ENCODE measurements at places on chromosomes 1 and 21. TPM values are rescaled to one million over a fixed set of nuclear protein-coding genes. Genes with fewer than 3 reads are reported as not detected.

The SLC25A34 gene
- total RNA-seq: 1.6 TPM

The TCP10L gene
- 0.37 TPM for total RNA-seq

The DCDC2B gene
- not detected for total RNA-seq

The NBPF20 gene
- 4.9 TPM for total RNA-seq

The C1orf185 gene
- not detected for total RNA-seq

The NCF2 gene
- total RNA-seq: 34.9 TPM

The ATG4C gene
- total RNA-seq: 18.1 TPM

The HCRTR1 gene
- total RNA-seq: not detected

The TRIM67 gene
- total RNA-seq: 0.06 TPM

The RIIAD1 gene
- total RNA-seq: not detected

The NUCKS1 gene
- total RNA-seq: 75.4 TPM

GRCh38 chr1:46341222-46342083 lies 846 bp downstream of the NSUN4 start:
- DNase-seq: no peak

- no peak for DNase-seq
Observed at GRCh38 chr21:44547656-44548331, 3.5 kb downstream of the KRTAP10-2 start.

GRCh38 chr1:24501371-24502064 lies 1.1 kb upstream of the RCAN3 start:
- DNase-seq: no peak

GRCh38 chr1:185860311-185860710 lies 126.1 kb downstream of the HMCN1 start:
- DNase-seq: no peak

DNA sequence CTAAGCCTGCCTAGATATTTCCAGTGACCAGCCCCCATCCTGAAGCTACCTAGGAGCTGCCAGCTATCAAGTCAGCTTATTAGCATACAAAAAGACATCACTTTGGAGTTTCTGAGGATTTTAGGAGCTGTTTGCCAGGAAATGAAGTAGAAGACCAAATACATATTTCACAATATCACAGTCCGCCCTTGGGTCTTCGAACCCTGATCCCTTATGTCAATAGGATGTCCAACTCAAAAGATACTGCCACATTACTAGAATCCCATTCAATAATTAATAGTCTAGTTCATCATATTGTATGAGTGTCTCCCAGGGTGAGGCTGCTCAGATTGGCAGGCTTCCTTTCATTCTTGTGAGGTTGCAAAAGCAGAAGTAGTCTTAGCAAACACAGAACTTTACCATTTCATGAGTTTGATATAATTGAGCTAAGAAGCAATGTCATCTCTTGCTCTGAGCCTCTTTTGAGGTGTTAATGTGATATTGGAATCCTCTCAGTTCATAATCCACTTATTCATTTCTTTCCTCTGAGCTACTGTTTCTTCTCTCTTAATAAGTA lies 13.6 kb downstream of the IPO9 start:
- no peak for DNase-seq

DNA sequence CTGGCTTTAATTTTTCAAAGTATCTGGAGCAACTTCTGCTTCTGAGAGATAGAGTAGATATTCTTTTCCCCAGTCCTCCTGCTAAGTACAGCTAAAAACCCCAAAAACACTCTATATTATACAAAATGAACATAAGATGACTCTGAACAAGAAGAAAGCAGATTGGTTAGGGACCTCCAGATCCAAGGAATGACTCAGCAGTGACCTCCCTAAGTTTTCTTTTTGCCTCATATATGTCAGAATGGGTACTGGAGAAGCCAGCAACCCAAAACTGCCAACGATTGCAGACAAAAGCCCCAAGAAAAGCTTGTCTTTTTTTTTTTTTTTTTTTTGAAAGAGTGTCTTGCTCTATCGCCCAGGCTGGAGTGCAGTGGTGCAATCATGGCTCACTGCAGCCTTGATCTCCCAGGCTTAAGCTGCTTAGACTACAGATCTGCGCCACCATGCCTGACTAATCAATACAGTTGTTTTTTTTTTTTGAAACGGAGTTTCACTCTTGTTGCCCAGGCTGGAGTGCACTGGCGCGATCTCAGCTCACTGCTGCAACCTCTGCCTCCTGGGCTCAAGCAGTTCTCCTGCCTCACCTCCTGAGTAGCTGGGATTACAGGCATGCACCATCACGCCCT lies 22.7 kb downstream of the NDUFS5 start:
- no peak for DNase-seq

DNA sequence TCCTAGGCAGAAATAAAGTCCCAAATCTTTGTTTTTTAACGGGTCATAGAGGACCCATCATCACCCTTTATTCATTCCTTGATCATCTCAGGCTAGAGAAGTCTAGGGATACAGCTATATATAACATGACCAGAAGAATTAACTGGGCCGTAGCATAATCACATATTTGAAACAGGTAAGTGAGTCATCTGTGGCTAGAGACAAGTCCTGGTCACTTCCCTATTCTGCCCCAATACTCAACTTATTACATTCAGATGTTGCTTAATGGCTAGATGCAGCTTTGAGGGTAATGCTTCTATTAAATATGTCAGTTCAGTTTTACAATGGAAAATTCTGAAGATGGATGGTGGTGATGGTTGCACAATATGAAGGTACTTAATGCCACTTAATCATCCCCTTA lies 47.0 kb downstream of the EXO1 start:
- DNase-seq: no peak

GRCh38 chr1:109400035-109400655 lies 2.4 kb upstream of the SORT1 start:
- DNase-seq: no peak

DNA sequence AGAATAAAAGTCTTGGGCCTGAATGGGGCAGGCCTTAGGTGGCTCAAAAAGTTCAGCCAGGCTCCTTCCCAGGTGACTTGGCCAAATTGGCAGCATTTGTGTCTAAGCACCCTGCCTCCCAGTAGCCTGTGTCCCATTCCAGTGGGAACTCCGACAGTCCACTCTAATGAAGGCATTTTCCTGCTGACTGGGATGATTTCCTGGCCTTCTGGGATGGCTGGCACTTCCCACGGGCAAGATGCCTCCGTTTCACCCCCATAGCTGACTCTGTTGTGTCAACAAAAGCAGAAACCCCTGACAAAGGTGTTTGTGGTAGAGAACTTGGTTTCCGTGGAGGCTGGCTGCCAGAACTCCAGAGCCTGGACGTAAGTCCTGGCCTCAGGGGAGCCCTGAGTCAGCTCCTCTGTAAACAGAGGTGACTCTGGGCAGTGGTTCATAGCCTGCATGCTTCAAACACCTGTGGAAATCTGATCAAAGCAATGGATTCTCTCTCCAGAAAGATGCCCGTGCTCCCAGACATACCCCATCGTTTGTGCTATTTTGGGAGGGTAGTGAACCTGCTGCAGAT lies 36.6 kb downstream of the WNT3A start:
- DNase-seq: no peak

DNA sequence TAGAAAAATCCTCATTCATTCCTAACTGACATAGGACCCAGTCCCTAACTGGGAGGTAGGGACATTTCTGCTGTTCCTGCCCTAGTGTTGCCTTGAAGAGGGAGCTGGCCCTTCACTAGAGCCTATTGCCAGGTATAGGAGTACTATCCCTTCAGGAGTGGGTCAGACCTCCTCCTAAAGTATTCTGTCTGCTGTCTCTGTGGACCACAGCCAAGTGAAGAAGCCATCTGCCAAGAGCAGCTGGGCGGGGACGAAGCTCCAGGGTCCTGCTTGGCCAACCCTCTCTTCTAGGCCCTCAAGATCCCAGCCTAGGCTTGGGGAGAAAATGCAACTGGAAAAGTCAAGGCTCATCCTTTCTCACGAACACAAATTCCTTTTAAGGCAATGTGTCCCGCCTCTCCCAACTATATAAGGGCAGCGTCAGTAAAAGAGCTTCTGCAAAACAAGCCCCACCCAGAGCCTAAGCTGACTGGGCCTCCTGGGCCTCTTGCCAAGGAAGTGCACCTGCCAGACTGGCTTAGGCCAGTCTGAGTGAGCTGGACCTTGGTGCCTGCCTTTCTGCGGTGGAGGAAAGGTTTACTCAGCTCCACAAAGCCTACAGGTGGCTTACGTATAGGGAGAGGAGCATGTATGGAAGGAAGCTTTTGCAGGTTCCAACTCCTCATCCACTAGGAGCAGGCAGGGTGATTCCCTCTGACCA lies 638 bp upstream of the TUFT1 start:
- DNase-seq: peak; percentile 36

DNA sequence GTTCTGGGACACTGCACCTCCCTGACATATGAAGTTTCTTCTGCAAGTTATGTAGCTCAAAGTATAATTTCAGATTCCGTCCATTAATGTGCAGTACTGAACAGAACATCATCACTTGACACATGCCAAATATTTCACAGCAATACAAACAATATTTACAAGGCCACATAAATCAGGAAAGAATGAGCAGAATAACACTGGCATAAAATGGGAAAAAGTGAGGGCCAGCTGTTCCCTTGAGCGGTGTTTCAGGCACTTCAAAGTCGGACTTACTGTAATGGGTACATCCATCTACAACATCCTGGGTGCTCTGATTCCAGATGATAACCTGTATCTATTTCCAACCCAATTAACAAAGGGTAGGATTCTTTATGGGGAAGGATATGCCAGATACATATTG lies 217.4 kb downstream of the APP start:
- DNase-seq: no peak

DNA sequence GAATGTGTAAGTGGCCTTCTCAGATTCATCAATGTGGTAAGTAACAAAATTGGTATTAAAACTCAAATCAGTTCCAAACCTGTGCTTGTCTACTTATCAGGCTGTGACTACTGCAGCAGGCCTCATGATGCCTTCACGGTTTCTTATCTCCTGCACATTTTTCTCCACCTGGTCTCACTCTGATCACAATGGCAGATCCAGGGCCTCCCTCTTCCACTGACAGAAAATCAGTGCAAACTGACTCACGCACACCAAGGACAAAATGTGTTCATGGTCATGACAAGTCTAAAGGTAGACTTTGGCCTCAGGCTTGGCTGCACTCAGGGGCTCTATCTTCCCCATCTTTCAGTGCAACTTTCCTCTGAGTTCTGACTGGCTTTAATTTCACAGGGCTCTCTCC lies 56.7 kb upstream of the ATP1A1 start:
- DNase-seq: no peak

GRCh38 chr1:114585231-114585630 lies 3.8 kb upstream of the BCAS2 start:
- DNase-seq: no peak

DNA sequence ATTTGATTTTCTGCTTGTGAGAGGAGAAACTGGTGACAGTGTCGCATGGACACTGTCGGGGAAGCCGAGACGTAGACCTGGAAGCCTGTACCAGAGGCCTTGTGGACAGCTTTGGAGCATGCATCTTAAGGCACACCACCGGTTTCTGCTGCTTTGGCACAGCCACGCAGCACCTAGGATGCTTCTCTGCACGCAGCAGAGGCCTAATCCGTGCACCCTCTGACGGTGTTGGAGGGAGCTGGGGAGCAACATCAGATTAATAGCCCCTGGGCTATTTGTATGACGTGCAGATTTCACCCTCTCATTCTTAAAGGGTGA lies 30.3 kb downstream of the TEX35 start:
- no peak for DNase-seq

GRCh38 chr1:58439946-58440345 lies 106.6 kb downstream of the OMA1 start:
- no peak for DNase-seq

- no peak for DNase-seq
Observed at GRCh38 chr1:2098839-2099785, 48.9 kb downstream of the PRKCZ start.

DNA sequence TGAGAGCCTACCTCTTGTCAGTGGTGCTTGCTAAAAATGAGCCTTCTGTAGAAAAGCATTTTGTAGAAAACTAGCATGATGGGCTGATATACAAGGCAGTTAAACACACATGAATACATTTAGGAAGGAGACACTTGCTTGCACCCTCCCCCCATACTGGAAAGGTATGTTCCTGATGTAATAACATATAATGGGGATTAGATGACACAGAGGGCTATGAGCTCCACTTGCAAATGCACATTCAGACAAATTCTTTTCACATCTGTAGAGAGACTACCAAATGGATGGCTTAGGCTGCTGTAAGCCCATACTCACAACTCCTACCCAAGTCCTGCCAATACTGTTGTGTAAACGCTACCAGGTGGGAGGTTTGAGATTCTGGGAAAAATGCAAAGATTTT lies 634.0 kb downstream of the SMYD3 start:
- no peak for DNase-seq

- no peak for DNase-seq
Observed at GRCh38 chr1:222233444-222234158, 314.3 kb downstream of the HHIPL2 start.

DNA sequence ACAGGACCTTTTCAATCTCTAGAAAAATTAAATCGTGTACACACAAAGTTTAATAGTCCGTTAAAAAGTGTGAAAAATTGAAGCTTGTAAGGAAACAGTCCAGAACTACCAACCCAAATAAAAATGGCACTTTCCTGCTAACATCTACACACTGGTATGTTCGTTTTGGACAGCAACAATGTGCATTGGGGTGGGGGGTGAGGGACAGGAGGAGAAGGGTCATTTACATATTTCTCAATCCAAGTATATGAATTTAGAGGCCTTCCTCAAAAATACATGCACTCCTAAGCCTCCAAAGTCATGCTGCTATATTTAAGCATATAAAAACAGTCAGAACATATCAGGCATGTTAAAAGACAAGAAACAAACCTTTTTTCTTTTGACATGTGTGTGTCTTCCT lies 2.5 kb downstream of the PPP1R15B start:
- no peak for DNase-seq

DNA sequence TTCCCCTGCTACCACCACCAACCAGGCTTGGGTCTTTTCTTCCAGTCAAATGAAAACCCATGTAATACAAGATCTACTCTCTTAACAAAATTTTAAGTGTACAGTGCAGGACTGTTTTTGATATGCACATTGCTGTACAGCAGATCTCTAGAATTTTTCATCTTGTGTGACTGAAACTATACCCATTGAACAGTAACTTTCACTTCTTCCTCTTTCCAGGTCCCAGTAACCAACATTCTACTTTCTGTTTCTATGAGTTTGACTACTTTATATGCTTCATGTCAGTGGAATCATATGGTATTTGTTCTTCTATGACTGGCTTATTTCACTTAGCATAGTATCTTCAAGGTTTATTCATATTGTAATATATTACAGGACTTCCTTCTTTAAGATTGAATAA lies 45.3 kb upstream of the PLPPR4 start:
- no peak for DNase-seq

DNA sequence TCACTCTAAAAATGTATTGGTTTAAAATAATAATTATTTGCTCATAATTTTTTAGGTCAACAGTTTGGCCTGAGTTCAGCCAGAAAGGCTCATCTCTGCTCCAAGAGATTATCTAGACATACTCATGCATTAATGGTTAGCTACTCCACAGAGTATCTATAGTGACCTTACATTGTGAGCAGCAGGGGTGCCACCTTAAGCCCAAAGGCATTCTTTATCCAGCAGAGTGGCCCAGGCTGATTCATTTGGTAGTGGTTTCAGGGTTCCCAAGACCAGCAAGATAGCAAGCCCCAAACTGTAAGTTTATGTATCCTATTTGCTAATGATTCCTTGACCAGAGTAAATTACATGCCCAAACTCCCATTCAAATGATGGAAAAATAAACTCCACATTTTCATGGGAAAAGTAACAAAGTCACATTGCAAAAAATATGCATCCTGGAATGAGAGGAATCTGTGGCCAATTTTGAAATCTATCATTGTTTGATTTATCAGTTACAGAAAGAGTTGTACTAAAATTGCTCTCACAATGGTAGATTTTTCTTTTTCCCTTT lies 182.6 kb upstream of the KCNK2 start:
- DNase-seq: no peak

Data from omental fat pad (tissue), 4 donors.